Activated T-helper 17 cell treated with anti-CD3 and anti-CD28 coated beads, Interleukin-2, amount 50 U/mL, for 72 hours (primary cell): ENCODE measurements at places on chromosomes 7 and 10. TPM values are rescaled to one million over a fixed set of nuclear protein-coding genes. Genes with fewer than 3 reads are reported as not detected.

DNA sequence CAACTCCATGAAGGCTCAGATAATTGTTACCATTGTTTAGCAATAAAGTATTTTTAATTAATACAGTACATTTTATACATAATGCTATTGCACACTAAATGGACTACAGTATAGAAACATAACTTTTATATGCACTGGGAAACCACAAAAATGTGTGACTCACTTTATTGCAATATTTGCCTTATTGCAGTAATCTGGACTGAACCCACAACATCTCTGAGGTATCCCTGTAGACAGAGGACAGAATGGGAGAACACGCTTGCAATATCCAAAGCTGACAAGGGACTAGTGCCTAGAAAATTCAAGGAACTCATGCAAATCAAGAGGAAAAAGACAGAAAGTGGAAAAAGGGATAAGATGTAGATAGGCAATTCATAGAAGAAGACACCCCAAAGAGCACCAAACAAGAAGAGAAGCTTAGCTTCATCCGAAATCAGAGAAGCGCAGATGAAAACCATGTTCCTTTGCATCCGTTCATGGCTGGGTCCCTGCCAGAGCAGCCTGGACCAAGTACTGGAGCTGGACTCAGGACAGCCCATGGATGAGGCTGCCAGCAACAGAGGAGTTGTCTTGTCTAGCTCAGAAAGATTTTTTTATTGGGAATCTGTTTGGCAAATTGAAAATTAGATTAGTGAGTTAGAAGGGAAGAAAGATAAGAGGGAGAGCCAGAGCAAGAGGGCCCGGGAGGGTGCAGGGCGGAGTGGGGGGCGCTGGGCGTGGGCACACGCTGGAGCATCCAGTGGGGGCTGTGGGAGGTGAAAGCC is 16.0 kb upstream of the GALNTL5 start:
- ATAC-seq, result no peak

DNA sequence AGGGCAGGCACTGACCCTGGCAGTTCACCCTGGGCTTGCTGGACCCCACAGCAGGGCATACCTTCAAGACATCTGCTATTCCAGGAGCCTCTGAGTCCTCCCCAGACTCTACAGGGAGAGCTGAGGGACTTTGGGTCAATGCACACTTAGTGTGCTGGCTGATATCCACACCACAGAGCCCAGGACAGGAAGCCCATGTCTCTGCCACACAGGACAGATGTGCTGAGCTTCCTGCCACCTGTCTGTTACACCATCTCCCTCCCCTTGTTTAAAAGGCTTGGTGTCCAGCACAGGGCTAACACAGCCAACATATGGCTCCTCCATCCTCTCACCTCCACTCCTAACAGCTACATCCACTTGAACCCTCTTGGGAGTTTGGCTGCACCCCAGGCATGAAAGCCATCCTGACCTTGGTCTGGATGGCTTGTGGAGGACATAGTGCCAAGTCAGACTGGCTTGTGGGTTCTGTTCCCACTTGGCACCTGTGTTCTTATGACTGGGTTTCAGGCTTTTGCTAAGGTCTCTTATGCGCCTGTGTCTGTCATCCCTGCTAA is 529.8 kb downstream of the GALNT17 start:
- ATAC-seq, result no peak

DNA sequence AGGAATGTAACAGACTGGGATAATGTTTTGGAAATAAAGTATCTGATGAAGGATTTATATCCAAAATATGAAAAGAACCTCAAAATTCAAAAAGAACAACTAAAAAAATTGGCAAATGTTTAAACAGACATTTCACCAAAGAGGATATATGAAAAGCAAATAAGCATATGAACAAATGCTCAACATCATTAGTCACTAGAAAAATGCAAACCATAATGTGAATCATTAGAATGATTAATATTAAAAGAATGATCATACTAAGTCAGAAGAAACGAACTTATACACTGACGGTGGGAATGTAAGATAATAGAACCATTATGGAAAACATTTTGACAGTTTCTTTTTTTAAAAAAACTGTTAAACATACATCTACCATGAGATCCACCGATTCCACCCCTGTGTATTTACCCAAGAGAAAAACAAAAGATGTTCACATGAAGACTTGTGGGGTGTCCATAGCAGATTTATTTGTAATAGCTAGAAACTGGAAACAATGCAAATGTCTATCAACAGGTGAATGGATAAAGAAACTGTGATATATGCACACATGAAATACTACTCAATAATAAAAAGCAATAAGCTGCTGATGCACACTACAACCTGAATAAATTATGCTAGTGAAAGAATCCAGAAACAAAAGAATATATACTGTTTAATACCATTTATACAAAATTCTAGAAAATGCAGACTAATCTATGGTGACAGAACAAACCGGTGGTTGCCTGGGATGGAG is 35.7 kb downstream of the PRKG1 start:
- no peak for ATAC-seq

- no peak for ATAC-seq
These were observed 30.8 kb upstream of the NKX6-2 start for GRCh38 chr10:132816718-132817117.

DNA sequence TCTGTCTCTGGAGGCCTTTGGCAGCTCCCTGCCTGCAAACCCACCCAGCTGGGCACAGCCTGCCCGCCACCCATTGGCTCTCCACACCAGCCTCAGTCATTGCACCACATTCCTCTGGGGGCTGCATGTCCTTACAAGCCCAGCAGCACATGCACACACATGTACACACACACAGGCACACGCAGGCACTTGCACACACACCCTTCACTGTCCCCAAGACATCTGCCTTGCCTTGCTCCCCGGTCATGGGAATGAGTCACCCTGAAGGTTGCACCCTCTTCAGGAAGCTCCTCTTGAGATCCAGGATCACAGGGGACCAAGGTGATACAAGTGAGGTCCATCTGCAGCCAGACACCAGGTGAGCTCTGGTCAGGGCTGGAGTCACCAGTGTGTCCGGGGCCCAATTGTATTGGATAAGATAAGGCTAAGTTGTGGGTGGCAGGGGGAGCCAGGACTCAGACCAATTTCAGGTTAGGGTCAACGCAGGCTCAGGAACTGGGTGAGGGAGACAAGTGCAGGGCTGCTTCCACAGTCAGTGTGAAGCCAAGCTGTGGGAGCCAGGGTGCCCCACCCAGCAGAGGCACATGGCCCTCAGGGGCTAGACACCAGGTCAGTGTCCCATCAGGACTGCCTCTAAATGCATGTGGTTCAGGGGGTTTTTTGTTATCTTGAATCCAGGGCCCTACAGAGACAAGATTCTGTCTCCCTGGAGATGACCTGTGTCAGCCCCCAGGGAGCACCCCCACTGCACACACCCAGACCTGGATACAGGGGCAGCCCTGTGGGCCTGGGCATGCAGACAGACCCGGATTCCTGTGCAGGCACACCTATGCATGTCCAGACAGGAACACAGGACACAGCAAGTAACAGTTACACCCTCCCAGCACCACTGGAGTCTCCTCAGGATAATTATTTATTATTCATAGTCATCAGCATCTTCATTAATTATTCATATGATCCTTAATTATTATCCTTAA is 33.8 kb downstream of the KCNH2 start:
- ATAC-seq, result no peak

DNA sequence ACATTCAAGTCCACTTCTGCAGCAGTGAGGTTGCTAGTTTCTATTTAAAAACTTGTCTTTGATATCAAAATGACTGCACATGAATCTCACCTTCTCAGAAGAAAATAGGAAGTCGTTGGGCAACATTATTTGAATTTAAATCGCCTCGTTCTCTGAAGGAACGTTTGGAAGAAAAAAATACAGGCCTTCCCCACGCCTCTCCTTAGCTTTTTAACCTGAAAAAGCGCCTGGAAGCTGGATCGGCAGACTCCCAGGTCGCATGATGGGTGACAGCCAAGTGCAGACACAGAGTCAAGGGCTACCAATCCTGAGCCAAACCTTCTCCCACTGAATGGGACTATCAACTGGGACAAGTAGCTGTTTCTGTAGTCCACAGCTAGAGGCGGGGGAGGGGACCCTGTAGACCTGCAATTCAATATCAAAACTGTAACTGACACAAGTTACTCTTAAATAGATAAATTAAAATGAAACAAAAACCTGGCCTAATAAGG is 2.2 kb downstream of the FAM53B start:
- ATAC-seq, result no peak

DNA sequence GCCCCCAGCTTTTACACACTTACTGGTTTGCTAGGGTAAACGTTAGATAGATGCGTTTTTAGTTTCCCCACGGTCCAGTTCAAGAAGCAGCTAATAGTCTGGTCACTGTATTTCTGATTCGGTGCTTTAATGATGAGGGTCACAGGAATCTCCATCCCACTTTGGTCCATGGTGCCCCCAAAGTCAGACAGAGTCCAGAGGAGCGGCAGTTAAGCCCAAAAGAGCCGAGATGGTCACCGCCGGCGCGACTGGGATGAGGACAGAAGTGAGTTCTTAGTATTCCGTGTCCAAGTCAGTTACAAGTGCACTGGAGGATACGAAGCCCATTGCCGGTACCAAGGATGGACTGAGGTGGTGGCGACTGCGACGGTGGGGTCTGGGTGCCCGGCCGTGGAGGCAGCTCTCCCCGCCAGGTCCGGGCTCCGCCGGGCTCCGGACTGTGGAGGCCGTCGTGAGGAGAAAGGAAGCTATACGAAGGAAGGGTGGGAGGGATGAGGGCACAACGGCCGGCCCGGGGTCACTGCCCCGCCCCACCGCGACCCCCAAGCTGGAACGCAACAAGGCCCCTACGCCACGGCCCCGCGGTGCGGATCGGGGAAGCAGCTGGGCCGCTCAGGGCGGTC is 663 bp downstream of the HERPUD2 start:
- ATAC-seq, result peak; percentile 15

The ODAD2 gene
- not detected for total RNA-seq

The AGAP9 gene
- total RNA-seq, result 2.9 TPM
